Posterior cingulate gyrus (tissue), 11 donors: ENCODE measurements at places on chromosomes 7 and 10.

DNA sequence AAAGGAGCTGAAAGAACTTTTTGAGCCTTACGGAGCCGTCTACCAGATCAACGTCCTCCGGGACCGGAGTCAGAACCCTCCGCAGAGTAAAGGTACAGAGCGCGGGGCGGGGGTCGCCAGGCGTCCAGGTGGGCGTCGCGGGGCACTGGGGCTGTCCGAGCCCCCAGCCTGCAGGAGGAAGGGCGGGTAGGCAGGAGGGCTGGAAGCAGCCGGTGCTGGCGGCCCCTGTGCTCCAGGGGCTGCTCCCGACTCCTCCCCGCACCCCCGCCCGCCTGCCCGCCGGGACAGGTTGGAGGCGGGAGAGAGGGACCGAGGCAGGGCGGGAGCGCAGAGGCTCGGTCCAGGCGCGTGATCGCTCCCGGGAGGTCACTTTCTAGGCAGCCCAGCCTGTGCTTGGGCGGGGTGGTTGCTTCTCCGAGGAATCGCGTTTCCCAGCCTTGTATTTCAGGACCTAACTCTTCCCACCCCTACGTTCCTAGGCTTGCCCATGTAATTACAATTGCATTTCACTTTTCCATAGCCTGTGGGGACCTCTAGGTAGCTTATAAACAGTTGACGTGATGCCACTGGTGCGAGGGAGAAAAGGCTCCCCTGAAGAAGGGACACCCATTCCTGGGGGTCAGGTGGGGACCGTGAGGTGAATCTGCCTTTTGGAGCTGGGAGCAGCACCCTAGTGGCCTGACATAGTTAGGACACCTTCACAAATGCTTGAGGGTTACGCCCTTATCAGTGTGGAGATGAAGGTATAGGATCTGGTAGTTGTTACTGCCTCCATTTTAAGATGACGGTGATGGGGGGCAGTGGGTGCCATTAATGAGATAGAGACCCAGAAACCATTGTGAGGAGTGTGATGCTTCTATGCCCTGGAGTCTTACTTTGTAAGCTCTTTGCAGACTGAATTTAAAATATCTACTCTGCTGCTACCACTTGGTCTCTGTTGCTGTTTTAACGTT is 148.2 kb downstream of the CELF2 start:
- no peak for DNase-seq

DNA sequence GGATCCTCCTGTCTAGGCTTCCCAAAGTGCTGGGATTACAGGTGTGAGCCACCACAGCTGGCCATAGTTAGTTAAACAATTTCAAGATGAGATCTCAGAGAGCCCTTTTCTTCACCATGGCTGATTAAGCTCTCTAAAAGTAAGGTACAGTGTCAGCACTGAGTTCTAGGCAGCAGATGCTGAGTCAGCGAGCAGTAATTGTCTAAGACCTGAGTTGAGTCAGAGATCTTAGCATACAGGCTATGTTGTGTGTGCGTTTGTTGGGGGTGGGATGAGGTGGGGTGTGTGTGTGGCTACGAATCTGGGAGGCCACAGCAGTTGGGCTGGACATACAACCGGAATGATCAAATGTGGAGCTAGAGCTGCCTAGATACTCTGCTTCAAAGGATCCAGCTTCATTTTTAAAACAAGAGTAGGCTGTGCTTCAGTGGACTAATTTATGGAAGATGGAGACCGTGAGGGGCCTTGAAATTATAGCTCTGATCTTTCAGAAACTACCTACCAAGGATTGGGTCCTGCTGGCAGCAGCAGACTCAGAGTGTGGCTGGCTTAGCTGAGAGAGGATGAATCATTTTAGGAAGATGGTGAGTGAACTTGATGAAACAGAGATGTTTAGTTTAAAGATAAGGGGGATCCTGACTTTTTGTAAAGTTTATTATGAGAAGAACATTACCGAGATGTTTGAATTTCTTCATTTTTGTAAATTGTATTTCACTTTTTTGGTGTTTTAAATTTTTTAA is 17.5 kb upstream of the MTPN start:
- no peak for DNase-seq

- no peak for DNase-seq
Observed at GRCh38 chr10:63611078-63611477, 89.9 kb downstream of the REEP3 start.

- DNase-seq, result no peak
Observed at GRCh38 chr7:139588632-139589031, 65.1 kb downstream of the CLEC2L start.

- no peak for DNase-seq
Observed at GRCh38 chr10:30630571-30630970, 1.0 kb upstream of the LYZL2 start.

- DNase-seq, result no peak
Observed at GRCh38 chr10:12505683-12506082, 156.3 kb downstream of the CAMK1D start.

GRCh38 chr10:104330168-104331110 is 7.8 kb downstream of the ITPRIP start:
- peak; percentile 5 for DNase-seq
